ENCODE measurements at places on chromosomes 12 and 14.

DNA sequence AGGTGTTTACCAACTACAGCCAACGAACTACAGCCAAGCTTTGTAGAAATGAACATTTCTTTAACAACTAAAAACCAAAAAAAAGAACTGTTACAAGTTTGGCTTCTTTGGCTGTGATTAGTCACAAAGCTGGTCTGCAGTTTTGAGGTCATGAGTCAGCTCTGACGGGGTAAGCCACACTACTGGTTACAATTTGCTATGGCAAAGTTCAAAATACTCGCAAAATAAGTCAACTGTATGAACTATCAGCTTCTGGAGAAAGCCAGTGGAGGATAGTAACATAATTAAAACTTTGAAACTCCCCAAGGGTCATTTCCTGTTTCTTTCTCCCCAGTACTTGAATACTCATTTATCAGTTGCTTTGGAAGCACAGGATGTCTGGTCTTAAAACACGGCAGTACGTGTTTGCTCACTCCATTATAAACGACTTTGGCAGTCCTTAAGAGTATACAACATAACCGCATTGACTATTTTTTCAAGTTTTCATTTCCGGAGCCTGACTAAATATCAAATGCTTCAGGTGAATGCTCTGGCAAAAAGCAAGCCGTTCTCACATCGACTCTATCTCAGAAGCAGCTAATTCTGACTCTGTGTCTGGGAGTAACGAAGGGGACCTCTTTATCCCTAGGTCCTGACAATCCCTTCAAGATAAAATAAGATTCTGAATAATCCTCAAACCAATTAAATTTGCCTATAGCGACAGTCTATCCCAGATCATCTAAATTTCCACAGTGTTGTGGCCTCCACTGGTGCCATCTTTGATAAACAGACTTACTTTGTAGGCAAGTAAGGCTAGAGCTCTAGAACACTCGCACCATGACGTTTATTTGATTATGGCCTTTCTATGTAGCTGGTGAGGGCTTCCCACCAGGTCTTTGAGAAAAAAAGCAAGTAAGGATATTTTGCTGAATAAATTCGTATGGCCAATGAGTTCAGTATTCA is 10.6 kb downstream of the PHLDA1 start:
- DNase-seq: no peak

- peak; percentile 86 for DNase-seq
Observed at GRCh38 chr14:75278422-75279152, at the start of gene FOS. FOS (plus strand) TSS chr14:75278828; CDS start chr14:75278983, 155 bp downstream.

DNA sequence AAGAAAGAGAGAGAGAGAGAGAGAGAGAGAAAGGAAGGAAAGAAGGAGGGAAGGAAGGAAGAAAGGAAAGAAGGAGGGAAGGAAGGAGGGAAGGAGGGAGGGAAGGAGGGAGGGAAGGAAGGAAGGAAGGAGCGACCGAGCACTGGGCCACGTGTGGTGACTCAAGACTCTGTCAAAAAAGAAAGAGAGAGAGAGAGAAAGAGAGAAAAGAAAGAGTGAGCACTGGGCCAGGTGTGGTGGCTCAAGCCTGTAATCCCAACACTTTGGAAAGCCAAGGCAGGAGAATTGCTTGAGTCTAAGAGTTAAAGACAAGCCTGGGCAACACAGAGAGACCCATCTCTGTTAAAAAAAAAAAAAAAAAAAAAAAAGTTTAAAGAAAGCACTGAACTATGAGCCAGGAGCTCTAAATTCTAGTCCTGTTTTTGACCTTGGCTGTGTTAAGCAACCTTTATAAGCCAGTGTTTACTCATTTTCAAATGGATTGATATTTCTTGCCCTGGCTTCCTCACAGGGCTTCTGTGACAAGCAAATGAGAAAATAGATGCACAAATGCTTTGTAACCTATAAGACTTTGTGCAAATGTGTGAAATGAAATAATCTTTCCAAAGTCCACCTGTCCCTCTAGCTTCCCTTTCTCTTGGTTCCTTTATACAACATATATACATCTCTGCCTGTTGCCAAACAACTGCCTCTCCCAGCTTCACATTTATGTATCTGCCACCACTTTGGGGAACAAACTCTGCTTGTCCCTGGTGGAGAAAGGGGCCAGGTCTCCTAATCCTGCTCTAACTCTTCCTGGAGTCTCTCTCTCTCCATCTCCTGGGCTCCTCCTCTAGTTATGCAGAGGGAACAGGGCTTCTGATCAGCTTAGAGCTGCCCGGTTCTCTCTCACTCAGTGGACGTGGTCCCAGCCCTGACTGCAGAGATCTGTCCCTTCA is 16.1 kb upstream of the PLEKHG6 start:
- no peak for DNase-seq

DNA sequence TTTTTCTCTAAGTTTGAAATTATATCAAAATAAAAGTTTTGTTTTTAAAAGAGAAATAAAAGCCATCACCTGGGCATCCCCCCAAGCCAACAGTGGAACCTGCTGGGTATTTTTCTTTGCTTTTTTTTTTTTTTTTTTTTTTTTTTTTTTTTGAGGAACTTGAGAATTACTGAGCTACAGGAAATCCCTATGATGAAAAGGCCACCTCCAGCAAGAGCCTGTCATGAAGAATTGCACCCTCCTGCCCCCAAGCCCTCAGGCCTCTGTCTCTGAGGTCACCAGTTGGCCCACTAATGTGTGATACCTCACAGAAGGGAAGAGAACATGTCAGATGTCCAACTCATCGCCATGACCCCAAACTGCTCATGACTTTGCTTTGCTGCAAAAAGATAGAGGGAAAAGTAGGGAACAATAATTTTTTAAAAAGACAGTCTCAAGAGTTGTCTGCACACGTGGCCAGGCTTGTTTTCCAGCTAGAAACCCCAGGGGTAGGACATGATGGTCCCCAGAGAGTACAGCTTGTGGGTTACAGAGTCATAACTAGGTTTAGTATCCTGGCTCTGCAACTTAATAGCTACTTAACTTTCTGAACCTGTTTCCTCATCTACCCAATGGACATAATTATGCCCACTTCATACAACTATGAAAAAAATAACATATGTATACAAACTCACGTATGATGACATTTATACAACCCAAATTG is 124.3 kb upstream of the EGLN3 start:
- DNase-seq: no peak

GRCh38 chr14:26056036-26056616 is 541.7 kb downstream of the NOVA1 start:
- no peak for DNase-seq

GRCh38 chr12:52926596-52927234 is 21.8 kb upstream of the KRT8 start:
- no peak for DNase-seq

- no peak for DNase-seq
Observed at GRCh38 chr12:111544032-111544431, 55.1 kb downstream of the ATXN2 start.

- DNase-seq: no peak
Observed at GRCh38 chr12:10235761-10236631, 23.3 kb downstream of the GABARAPL1 start.

DNA sequence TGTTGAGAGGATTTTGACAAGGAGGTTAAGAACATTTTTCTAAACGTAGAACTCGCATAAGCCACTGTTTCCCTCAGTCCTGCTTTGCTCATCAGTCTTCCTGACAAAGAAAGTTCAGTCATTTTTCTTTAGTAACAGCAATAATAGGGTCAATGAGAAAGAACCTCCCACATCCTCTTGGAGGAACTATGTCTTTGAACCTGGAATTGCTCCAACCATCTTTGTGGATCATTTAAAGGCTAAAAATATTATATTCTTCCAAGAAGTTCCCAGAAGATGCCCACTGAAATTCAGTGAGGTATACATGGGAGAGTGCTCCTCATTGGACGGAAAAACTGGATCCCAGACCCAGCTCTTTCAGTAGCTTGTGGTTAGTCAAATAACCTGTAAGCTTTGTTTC is 282.8 kb upstream of the FAR2 start:
- DNase-seq: no peak

GRCh38 chr12:28868414-28868813 is 280.7 kb upstream of the FAR2 start:
- DNase-seq: no peak

DNA sequence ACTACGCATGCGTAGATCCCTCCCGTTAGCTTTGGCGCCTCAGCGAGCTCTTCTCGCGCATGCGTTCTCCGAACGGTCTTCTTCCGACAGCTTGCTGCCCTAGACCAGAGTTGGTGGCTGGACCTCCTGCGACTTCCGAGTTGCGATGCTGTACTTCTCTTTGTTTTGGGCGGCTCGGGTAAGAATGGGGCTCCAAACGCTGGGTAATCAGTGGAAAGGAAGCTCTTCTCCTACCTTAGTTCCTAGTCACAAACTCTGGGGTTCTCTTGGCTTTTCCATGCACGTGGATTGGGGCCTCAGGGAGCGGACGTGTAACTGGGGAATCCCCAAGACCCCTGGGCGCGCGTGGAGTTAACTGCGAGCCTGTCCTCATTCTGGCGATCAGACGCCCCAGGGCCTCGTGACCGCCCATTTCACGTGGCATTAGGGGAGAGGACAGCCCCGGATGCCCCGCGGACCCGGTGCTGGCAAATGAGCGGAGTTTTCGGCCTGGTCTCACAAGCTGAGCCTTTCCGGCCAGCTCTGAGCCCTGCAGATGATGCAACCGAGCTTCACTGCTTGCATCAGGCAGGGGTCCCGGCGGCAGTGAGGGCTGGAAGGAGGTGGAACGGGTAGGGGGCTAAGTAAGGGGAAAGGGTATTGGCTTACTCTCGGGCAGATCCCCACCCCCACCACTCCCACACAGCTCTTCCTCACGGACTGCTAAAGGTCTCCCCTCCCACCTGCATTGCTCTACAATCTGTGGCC is at the start of gene SHMT2:
SHMT2 (plus strand) TSS at position 78 of the 747 bp plus-strand sequence; CDS start at position 146, 68 bp downstream.
- DNase-seq: peak; percentile 97

DNA sequence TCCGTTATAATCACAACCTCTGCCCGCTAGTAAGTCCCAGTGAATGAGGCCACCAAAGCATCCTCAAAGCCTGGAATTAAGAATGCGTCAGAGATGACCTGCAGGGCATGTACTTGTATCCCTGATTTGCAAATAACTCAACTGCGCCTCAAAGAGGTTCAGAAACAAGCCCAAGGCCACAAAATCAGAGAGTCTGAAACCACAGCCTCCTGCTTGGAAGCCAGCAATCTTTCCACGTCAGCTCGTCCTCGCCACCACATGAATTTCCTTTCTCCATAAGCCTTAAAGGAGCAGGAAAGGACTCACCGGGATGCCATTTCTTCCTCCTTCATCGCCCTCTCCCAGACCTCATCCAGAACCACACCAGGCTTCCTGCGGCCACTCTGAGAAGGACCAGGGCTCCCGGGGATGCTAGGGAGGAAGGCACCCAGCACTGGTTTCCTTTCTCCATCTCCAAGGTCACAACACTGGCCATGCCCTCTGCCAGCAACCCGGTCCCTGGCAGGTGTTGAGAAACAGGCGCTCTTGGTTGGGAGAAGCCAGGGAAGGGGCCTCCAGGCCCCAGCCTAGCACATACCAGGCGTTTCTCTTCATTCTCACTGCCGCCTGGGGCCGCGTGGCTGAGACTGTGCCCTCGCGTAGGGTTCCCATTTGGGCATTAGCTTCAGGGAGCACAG is 191.2 kb upstream of the DIO3 start:
- no peak for DNase-seq

DNA sequence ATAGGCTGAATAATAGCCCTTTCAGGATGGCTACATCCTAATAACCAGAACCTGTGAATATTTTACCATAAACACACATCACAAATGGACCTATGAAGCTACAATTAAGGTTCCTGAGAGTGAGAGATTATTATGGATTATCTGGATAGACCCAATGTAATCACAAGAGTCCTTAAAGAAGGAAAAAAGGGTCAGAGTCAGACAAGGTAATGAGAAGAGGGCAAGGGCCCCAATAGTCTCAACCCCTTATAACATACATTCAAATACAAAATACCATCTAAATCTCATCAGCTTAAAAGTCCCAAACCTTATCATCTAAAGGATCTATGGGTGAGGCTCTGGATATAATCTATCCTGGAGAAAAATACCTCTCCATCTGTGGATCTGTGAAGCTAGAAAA is 64.7 kb downstream of the GARIN6 start:
- no peak for DNase-seq

DNA sequence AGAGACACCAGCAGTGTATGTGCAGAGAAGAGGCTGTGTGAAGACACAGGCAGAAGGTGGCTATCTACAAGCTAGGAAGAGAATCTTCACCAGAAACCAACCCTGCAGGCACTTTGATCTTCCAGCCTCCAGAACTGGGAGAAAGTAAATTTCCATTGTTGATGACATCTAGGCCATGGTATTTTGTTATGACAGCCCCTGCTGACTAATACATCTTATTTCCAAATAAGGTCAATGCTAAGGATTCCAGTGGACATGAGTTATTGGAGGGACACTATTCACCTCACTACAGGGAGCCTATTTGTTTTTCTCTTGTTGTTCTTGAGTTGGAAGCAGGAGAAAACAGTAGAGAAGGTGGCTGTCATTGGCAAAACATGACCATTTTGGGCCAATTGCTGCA is 88.5 kb upstream of the RIN3 start:
- no peak for DNase-seq

DNA sequence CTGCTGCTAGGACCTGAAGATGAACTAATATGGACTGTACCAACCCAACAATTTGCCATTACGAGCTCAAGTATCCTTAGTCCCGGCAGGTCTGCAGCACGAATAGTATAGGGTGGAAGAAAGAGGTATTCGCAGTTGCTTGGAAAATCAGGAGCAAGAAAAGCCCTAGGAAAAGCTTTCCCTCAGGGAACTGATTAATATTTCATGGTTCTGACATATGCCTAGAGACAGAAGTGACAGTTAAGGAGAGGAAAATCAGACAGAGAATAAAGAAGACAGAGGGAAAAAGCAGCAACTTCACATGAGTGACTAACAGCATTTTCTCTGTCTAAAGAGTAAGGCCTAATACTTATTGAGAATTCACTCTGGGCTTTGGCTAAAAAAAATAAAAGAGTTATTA is 602.9 kb upstream of the ATP2B1 start:
- no peak for DNase-seq

GRCh38 chr12:82517027-82517426 is 158.7 kb downstream of the METTL25 start:
- DNase-seq: peak; percentile 33

DNA sequence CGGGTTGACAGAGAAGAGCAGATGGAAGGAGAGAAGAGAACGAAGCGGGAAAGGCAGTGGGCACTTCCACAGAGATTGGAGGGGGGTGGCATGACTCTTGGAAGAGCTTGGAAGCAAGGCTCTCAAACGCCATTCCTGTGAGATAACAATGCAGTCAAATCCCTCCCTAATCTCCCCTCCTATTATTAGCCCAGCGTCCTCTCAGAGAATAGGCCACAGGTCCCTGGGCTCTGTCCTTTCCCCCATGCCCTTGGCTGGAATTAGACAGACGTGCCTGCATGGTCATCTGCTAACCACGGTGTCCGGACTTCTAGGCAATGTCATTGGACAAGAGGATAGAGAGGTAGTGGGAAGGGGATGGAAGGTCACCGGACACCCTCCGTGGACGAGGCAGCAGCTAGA is 8.0 kb upstream of the MYH7 start:
- DNase-seq: no peak

- no peak for DNase-seq
Observed at GRCh38 chr14:74281069-74281468, 21.7 kb downstream of the ABCD4 start.

All from WTC11 (cell line).